ENCODE measurements at places on chromosomes 3 and 15.

DNA sequence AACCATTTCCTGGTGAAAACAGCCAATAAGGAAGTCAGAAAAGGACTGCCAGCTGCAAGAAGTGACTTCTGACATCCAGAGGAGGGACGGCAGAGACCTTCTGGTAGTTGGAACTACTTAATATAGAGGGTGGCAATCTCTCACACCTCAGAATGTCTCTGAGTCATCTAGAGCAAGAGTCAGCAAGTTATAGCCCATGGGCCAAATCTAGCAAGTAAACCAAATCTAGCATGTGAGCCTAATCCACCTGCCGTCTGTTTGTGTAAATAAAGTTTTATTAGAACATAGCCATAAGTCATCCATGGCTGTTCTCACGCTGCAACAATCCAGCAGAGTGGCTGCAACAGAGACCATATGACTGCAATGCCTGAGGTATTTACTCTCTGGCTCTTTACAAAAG, 160.5 kb upstream of the NR2E3 start:
- DNase-seq: no peak

DNA sequence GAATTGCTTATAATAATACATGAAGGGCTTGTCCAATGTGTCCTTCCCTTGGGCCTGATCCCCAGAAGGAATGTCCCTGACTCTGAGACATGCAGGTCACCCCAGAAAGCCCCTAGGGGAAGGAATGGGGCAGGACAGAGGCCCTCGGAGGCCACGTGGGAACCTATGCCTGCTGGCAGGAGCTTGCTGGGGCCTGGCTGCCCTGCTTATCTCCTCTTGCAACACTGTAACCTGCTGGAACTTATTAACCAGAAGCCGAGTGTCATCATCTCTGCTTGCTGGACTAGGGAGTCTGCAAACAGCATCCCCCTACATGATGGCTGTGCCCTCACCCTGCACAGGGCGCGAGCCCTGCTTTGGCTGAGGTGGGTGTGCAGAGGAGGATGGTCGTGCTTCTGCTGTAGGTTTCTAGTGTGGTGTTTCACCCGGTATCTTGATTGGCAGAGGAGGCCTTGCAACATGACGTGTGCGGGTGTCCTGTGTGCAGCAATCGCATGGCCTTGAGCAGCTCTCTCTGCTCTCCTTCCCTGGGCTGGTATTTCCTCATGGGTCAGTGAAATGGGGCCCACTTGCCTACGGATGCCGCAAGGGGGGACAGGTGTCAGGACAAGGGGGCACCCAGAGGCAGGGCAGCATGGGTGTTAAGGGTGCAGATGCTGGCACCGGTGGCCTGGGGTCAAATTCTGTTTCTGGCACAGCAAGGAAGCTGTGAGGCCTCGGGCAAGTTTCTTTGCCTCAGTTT, 5.0 kb downstream of the CHST13 start:
- DNase-seq: no peak

DNA sequence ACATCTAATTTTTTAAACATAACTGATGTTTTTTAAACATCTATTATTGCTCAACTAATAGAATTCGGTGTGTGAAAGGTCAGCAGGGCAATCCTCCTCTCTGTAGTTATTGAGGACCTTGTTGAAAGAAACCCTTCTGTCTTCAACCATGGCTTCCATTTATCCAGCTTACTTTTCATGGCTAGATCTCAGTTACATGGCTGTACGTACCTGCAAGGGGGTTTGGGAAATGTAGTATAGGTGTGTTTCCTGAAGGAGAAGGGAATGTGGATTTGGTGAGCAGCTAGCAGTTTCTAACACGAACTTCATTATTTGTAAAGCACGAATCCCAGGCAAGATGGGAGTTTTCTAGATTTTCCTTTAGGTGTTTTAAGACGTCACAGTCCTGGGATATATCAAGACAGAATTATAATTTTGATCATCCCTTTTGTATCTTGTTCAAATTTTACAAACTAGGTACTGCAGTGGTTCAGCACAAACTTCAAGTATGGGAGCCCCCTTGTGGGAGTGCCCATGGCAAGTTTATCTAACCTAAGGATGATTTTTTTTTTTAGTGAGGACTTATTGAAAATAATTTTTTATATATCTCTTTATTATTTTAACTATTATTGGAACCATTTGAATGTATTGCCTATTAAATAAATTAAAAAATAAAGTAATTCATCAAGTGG, 41.6 kb downstream of the FBXL2 start:
- no peak for DNase-seq

DNA sequence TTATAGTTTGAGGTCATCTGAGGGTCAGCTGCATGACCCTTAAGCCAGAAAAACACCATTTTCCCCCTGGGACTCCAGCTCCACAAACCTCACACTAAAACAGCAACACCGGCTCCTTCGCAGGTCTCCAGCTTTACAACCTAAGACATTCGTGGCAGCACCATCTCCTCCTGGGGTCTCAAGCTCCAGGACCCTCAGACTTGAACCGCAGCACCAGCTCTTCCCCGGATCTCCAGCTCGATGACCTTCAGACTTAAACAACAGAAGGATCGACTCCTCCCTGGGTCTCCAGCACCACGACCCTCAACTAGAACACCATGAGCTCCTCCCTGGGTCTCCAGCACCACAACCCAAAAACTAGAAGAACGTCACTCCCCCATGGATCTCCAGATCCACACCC, 233.7 kb upstream of the CNTN6 start:
- no peak for DNase-seq

- no peak for DNase-seq
Observed at GRCh38 chr3:48422681-48423080, 7.2 kb downstream of the PLXNB1 start.

DNA sequence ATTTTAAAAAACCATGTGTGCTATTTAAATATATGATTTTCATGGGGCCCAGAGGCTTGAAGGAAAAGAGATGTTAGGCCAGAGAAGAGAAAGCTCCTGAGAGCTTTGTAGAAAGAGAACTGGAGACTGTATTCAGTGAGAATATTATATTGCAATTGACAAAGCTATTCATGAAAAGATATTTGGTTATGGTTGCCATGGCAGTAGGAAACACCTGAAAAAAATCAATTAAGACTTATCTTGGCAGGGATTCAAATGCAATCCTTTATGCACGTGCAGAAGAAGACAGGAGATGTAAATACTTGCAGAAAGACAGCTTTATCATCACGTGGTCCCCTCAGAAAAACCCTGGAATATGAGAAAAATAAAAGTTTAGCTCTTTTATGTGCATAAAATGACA, 636.0 kb upstream of the TBL1XR1 start:
- DNase-seq: no peak

GRCh38 chr3:174294616-174295015, 564.5 kb upstream of the NAALADL2 start:
- DNase-seq: no peak

GRCh38 chr3:13166243-13167063, 93.2 kb upstream of the IQSEC1 start:
- DNase-seq: no peak

DNA sequence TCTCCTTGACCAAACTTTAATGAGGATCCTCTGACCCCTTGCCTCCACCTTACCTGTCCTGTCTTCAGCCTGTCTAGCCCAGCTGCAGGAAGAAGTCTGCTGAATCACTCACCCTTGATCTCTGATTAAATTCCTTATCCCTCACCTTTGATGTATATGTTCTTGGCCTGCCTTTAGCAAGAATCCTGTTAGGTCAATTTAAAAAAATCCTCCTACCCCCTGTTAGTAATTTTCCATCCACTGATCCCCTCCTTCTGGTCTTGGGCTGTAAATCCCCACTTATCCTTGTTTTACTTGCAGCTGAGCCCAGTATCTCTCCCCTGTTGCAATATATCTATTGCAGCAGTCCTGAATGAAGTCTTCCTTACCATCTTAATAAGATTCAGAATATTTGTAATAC, 39.0 kb downstream of the MYH15 start:
- no peak for DNase-seq

GRCh38 chr15:70722266-70723121, 40.9 kb downstream of the UACA start:
- no peak for DNase-seq

- no peak for DNase-seq
Observed at GRCh38 chr15:40952301-40952900, 870 bp upstream of the CHAC1 start.

GRCh38 chr3:155629056-155629455, 115.8 kb downstream of the PLCH1 start:
- DNase-seq: no peak

DNA sequence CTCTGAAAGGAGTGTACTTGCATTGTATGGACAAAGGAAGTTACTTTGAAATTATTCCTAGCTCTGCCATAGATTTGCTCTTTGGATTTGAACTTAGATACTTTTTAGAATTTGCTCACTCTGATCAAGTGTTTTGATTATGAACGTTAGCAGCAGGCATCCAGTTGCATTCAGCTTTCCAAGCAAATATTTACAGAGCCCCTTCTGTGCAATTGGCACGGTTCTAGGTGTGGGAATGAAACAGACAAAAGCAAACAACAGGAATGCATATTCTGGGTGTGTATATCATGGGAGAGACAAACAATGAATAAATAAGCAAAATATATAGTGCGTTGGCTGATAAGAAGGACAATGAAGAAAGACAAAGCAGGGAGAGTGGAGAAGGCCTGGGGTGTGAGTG, 125.5 kb upstream of the ADAMTS9 start:
- DNase-seq: no peak

- DNase-seq: no peak
Observed at GRCh38 chr15:80744415-80744814, 34.8 kb upstream of the CEMIP start.

- no peak for DNase-seq
Observed at GRCh38 chr3:30522476-30522875, 83.9 kb upstream of the TGFBR2 start.

GRCh38 chr15:77352887-77353286, 67.0 kb downstream of the PEAK1 start:
- no peak for DNase-seq

DNA sequence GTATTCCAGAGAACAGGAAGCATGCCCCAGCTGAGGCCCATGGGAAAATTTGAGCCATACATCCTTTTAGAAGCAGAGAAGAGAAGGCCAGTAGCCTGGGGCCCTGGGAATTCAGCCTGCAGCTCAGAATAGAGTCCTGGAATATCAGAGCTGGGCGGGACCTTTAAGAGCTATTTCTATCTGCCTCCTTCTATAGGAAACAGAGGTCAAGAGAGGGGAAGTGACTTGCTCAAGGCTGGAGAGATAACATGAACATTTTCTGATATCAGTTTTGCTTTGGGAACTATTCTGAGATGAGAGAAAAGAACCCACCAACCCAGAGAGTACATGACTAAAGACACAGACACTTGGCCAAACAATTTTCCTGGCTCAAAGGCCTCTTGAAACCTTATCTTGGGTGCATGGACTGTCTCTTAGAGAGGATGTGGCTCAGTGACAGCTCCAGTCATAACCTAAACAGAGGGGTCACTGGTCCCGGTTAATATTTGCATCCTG, 26.0 kb downstream of the MASP1 start:
- no peak for DNase-seq

DNA sequence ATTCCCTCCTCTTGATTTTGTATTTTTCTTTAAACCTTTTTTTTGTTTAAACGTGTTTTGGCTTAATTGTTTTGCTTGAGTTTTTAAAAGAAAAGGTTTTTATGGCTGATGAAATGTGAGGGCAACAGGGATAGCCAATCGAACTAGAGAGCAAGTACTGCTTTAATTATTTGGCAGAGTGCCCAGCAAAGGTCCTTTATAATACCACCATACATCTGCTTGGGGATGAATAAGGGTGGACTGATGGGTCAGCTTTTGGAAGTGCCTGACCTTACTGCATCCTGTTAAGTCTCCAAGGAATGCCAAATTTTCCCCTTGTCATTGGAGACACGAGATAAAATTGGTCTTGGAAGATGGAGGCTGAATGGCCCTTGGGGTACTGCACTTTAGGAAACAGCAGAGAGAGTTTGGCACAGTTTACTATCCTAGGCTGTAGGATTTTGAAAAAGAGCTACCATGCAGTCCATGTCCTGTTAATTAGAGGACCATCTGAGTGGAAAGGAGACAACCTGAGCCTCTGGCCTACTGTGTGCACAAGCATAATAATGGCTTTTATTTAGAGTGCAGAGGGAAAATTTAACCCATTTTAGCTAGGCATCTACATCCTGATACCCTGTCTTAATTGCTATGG, 19.8 kb upstream of the MTHFS start:
- DNase-seq: no peak

DNA sequence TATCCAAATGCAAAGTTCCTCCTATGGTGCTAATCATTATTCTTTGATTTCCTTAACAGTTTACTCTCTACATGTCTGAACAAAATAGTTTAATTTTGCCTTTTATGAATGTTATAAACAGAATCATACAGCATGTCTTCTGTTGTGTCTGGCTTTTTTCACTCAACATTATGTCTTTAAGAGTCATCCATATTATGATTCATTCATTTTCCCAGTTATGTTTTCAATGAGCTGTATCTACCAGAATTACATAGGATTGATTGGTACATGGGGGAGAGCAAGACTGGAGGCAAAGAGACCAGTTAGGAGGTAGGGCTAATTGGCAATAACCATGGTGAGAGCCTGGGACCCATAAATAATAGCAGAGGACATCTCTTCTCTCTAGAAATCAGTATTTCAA, 16.6 kb upstream of the RAP2B start:
- no peak for DNase-seq

DNA sequence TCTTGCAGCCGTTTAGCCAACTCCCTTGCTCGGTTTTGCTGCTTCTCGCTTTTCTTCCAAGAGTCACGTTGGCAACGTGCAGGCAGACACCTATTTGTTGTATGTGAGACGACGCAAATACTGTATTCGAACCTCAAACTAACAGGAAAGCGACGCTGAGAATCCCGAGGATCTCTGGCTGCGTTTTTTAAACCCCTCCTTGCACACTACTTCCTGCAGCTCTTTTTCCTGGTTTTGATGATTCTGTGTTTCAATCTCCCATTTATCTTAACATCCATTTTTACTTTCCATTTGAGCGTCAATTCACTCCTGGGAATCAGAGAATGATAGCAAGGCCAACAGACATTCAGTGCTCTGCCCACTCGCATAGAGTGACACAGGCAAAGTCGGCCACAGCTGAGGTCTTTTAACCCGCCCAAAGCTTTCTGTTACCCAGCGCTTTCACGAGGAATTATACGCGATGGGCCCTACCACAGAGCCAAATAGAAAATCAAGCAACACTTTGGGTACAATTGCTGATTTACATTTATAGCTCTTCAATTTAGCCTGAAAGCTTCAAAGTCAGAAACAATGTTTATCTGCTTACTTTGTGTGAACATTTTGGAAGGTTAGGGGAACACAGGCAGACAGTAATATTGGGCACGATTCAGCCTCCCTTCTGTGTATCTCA, 1.6 kb upstream of the ANXA2 start:
- DNase-seq: no peak

All from stimulated activated CD4-positive, alpha-beta T cell treated with anti-CD3 and anti-CD28 coated beads, Interleukin-15, amount 100 ng/mL, for 1 hour (primary cell).